ENCODE measurements at places on chromosomes 16 and 17.

DNA sequence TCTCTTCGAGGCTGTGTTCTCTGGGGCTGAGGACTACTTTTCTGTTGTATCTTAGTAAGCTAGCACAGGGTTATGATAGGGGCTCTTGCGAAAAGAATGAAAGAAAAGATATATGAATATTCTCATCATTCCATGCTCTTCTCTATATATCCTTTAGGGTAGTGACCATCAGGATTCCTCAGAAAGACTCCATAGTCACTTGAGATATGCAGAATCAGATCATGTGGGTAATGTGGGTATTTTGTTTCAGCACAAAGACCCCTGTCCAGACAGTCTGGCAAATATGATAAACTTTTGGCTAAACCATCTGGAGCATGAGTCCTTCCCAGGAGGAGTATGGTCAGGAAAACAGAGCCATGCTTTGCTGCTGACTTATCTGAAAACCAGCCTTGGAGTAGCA lies 21.5 kb downstream of the CRYM start:
- DNase-seq, result no peak

DNA sequence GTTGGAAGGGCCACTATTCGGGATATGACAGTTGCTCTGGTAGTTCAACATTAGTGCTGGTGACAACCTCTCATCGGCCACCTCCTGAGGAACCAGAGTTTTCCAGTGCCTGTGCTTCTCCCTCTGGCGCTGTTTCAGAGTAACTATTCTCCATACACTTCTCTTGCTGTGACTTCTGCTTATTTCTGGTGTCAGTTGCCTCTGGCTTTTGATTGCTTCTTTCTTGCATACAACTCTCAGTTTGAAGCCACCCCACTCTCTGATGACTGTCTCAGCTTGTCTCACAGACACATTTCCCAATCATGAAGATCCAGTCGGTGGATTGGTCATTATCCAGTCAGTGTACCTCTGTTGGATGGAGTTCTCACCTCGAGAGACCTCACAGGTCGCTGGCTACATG lies 3.4 kb upstream of the TM4SF5 start:
- no peak for DNase-seq

- DNase-seq, result peak; percentile 67
Measured at GRCh38 chr16:50841081-50841886, 99.4 kb downstream of the CYLD start.

DNA sequence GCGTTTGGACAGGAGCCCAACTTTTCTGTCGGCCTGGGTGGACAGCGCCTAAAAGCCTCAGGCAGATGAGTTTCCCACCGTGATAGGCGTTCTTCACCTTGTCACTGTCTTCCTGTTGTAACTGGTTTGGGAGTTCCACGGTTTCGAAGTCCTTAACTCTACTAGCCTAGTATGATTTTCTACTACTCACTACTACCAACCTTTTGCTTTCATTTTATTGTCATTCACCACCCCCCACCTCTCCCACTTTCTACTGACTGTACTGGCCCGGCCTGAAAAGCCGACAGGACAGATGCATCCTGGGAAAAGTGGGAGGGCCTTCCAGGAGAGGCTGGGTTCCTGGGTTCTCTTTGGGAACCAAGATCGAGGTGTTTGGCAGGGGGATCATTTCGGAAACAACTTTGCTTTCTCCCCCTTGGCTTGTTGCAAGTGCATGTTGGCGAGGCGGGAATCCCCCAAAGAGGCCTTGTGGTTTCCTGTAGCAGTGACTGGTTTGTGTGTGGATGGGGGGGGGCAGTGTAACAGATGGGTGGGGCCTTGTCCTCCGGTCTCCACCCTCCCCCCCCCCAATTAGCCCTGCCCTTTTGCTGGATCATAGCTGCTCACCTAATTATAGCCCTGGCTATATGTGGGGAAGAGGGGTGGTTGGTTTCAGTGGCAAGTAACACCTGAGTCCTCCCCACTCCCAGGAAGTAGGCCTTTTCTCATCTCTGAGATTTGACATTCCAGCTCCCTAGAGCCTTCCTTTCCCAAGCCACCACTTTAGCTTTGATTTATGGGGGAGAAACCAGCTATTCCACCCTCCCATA lies 1.4 kb downstream of the EIF5A start:
- peak; percentile 85 for DNase-seq

DNA sequence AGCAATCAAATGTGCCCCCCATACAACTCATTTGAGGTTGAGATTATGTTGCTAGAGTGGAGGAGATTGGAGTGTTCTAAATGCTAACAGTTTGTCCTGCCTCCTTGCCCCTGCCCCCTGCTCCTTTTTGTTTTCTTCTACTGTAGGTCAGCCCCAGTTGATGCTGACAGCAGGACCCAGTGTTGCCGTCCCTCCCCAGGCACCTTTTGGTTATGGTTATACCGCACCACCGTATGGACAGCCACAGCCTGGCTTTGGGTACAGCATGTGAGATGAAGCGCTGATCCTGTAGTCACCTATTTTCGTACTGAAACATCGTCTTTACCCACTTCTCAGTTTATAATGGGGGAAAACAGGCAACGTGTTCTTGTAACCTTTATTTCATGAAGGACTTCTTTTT lies 13.6 kb downstream of the PTRH2 start:
- no peak for DNase-seq

- DNase-seq, result no peak
Measured at GRCh38 chr16:12225255-12225654, 248.7 kb downstream of the SNX29 start.

- peak; percentile 52 for DNase-seq
Measured at GRCh38 chr17:50661795-50662391, 27.2 kb downstream of the ABCC3 start.

GRCh38 chr17:81171941-81172340 lies 5.9 kb upstream of the AATK start:
- DNase-seq, result no peak

- peak; percentile 96 for DNase-seq
Measured at GRCh38 chr17:45225964-45226530, 4.4 kb downstream of the FMNL1 start.

GRCh38 chr17:79930877-79931816 lies 91.9 kb upstream of the CBX4 start:
- no peak for DNase-seq

GRCh38 chr17:6536566-6537065 lies 19.7 kb downstream of the PITPNM3 start:
- no peak for DNase-seq

DNA sequence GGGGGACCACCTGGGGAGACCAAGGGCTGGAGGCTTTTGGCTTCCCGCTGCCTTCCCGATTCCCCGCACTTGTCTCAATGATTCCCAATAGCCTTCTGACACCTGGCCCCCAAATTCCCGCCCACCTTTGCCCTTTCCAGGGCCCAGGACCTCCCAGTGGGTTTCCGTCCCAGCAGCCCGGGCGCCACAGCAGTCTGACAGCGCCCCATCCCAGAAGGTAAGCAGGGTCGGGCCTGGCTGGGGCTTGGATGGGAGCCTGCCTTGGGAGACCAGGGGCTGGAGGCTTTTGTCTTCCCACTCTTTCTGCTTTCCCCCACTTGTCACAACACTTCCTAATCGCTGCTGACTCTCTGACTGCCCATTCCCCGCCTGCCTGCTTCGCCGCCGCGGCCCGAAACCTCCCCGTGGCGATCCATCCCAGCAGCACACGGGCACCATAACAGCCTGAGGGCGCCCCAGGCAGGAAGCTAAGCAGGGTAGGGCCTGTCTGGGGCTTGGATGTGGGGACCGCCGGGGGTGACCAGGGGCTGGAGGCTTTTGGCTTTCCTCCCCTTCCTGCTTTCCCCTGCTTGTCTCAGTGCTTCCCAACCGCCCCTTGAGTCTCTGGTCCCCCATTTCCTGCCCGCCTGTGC lies 2289.3 kb downstream of the TP53TG3F start:
- DNase-seq, result no peak

GRCh38 chr16:55664786-55665407 lies 9.1 kb downstream of the SLC6A2 start:
- no peak for DNase-seq

- no peak for DNase-seq
Measured at GRCh38 chr16:3014971-3015370, 2.2 kb downstream of the CLDN9 start.

GRCh38 chr16:66260522-66261254 lies 105.8 kb upstream of the CDH5 start:
- DNase-seq, result no peak

DNA sequence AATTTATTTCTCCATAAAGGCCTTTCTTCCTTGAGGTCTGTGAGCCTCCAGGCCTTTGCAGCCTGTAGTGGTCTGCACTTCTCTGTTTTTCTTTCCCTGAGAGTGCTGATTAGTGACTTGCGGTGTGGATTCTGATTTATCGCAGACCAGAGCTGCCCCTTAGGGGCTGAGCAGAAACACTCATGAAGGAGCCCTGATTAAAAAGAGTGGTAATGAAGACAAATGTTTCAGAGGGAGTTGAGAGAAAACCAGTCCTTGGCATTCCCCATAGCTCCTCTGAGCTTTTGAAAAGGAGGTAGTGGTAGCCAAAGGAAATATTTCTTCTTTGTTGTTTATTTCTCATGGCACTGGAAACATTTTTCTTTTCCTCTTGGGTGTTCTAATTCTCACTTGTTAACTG lies 268.1 kb upstream of the TBX2 start:
- DNase-seq, result no peak

DNA sequence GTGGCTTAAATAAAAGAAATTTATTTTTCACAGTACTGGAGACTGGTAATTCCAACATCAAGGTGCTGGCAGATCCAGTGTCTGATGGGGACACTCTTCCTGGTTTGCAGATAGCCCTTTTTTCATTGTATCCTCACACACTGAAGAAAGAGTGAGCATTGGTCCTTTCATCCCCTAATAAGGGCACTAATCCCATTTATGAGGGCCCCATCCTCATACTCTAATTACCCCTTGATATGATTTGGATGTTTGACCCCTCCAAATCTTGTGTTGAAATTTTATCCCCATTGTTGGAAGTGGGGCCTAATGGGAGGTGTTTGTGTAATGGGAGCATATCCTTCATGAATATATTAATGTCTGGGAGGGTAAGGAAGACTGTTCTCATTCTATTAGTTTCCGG lies 9.4 kb upstream of the FAM20A start:
- DNase-seq, result no peak

Data from activated T-cell treated with anti-CD3 and anti-CD28 coated beads, Interleukin-2, amount 50 U/mL, for 48 hours (primary cell).